ENCODE measurements at places on chromosomes 3 and 15. TPM values are rescaled to one million over a fixed set of nuclear protein-coding genes. Genes with fewer than 3 reads are reported as not detected.
A peak's percentile ranks its signal among the peaks of the same experiment; 100 is the strongest.

Gene MDFIC2
- not detected for total RNA-seq

Gene SCAANT1
- total RNA-seq: not detected

DNA sequence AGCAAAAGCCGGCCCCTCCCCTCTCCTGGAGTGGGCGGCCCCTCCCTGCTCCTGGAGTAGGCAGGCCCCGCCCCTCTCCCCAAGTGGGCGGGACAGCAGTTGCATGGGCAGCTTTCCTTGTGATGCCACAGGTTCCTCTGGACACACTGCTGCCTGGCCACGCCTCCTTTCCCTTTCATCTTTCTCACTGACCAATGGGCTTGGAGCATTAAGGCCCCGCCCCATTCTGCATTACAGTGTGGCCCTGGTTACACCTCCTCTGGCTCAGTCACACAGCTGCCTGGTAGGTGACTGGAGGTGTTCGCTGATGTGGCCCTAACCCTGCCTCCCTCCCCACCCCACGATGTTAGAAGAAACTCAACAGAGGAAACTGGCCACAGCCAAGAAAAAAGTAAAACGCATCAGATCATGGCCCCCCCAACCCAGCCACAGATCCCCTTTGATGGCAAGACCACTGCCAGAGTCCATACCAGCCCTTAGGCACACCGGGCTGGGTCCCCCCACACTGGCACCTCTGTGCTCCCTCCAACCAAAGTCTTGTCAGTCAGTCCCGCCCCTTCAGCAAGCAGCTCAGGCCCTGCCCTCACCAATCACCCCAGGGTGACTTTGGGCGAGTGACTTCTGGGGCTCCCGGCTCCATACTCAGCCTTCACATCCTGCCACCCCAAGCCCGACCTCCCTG lies 84.3 kb downstream of the ADAMTS7 start:
- H3K36me3 ChIP-seq: no peaks in the 10 kb centered on the region
- H3K27ac ChIP-seq: no peak overlapping the region
- H3K4me1 ChIP-seq: no peaks in the 10 kb centered on the region
- no peak overlapping the region for H3K4me3 ChIP-seq

DNA sequence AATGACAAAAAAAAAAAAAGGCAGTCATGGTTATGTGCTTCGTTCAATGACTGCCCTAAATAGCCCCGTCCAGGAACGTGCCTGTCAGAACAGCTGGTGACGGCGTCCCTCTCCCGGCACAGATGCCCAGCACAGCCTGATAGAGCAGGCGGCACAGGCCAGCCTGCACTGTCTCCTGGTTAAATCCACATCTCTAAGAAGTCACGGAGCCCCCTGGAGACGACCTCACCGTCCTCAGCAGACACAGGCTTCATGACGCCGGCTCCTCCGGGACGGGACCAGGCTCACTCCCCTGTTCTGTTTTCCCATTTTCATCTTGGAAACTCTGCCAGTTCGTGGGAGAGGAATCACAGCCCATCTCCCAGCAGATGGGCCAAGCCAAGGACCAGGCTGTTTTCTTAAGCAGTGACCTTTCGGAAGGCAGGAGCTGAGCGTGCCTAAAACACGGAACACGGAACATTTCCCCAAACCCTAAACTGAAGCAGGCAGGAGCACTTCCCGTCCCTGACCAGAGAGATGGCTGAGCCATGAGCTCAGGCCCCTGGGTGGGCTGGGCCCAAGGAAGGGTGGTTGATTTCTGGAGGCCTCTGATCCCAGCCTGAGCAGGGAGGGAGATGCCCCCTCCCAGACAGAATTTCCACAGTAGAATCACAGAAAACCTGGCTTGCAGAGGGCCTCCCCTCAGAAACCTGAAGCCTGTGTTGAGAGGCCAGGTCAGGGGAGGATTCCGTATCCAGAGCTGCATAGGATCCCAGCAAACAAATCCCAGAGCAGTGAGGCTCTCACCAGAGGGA lies 35.9 kb downstream of the ADCY5 start:
- no peak overlapping the region for H3K4me3 ChIP-seq
- H3K27me3 ChIP-seq: no peaks in the 10 kb centered on the region
- H3K4me1 ChIP-seq: peaks cover 7% of the 10 kb centered on the region
- no peak overlapping the region for H3K27ac ChIP-seq
- H3K36me3 ChIP-seq: no peaks in the 10 kb centered on the region

DNA sequence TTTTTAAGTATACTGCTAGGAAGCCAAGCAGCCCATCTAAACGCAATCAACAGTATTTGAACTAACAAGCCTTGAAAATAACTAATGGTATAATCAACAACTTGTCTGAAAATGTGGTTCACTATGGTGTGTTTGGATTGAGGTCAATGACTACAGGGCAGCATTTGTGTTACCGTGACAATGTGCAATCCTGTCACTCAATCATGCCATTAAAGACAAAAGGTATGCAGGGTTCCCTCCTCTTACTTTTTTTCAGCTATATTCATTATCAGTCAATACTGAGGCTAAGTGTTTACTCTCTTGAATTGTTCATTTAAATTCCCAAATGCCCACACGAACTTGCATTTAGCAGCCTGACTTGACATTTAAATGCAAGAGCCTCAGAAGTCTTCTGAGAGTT lies 1099.3 kb upstream of the EPHA6 start:
- no peaks in the 10 kb centered on the region for H3K36me3 ChIP-seq
- no peaks in the 10 kb centered on the region for H3K4me1 ChIP-seq
- no peak overlapping the region for H3K27ac ChIP-seq
- H3K4me3 ChIP-seq: no peak overlapping the region
- H3K27me3 ChIP-seq: no peaks in the 10 kb centered on the region

GRCh38 chr3:47669026-47669749 lies 90.5 kb upstream of the CSPG5 start:
- no peaks in the 10 kb centered on the region for H3K27me3 ChIP-seq
- no peaks in the 10 kb centered on the region for H3K4me1 ChIP-seq
- H3K36me3 ChIP-seq: peaks cover 16% of the 10 kb centered on the region
- no peak for DNase-seq
- no peak overlapping the region for H3K27ac ChIP-seq

GRCh38 chr3:194631696-194632095 lies 1.5 kb downstream of the TMEM44 start:
- H3K36me3 ChIP-seq: no peaks in the 10 kb centered on the region
- no peak for DNase-seq
- H3K4me3 ChIP-seq: no peak overlapping the region

DNA sequence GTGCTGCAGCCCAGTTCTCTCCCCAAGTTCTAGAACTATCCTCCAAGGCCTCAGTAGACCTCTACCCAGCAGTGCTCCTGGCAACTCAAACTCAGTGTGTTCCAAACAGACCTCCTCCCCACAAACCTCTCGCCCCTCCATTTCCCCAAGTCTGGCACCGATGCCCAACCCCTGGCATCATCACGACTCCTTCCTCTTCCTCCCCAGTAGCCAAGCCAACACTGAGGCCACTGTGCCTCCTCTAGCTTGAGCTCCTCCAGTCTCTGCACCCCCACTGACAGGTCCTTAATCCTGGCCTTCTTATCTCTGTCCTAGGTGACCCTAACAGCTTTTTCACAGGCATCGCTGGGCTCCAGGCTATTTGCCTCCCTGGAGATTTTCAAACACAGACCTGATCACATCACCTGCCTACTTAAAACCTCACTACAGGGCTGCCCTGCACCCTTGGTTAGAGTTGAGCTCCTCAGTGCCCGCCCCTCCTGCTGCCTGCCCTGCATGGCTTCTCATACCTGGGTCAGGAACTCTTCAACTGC lies 6.8 kb downstream of the ARPIN start:
- H3K27me3 ChIP-seq: no peaks in the 10 kb centered on the region
- H3K4me1 ChIP-seq: no peaks in the 10 kb centered on the region
- H3K36me3 ChIP-seq: no peaks in the 10 kb centered on the region

GRCh38 chr15:31365032-31365654 lies 38.5 kb downstream of the KLF13 start:
- H3K27me3 ChIP-seq: no peaks in the 10 kb centered on the region
- peak overlapping the region; percentile 31 for H3K4me3 ChIP-seq

DNA sequence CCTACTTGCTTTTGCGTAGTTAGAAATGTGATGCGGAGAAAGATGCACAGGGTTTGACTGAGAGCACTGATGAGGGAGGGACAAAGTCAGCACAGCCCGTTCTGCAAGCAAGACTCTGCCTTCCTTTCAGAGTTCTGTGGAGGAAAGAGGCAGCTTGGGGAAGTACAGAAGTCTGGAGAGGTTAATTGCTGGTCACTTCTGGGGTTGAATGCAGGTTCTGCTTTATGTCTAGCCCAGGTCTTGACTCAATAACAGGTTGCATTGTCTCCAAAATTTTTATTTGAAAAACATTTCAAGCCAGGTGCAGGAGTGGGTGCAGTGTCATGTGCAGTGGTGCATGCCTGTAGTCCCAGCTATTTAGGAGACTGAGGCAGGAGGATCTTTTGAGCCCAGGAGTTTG lies 461.7 kb downstream of the NR2F2 start:
- no peaks in the 10 kb centered on the region for H3K4me1 ChIP-seq
- no peaks in the 10 kb centered on the region for H3K36me3 ChIP-seq
- H3K27me3 ChIP-seq: no peaks in the 10 kb centered on the region
- no peak overlapping the region for H3K27ac ChIP-seq
- no peak overlapping the region for H3K4me3 ChIP-seq

DNA sequence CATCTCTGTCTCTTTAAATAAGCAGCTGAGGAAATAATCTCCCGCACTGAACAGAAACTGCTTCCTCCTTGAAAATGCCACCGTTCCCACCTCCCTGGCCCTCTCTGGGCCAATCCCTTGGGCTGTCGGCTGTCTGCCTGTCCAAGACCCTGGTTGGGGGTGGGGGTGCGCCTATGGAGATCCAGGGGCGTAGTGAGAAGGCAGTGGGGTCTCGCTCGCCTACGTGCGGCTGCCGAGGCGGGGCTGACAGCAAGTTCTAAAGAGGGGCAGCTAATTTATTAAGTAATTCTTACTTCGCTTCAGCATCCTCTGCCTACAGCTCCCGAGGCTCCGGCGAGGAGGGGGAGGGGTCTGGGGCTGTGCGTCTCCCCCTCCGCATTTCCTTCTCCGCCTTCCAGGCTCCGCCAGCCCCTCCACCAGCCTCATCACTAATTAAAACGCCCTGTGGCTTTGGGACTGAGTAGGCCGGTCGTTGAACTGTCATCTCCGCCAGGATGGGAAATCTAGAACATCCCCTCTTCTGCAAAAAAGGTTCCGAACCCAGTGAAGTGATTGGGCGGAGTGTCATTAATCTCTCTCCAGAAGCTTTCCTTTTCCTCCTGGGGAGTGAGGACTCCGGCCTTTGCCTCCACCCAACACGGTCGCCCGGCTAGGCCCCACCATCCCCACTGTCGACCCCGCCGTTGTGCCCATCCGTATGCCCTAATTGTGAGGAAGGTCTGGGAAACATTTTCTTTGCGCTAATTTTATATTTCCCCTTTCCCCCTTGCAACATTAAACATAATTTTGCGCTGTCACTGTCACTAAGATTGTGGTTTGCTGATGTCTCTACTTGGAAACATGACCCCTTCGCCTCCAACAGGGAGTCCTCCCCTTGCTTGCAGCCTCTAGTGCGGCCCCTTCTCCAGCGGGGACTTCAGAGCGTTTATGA lies 16.9 kb downstream of the NR2F2 start:
- no peak overlapping the region for H3K4me3 ChIP-seq
- H3K27me3 ChIP-seq: peaks cover 89% of the 10 kb centered on the region
- no peak overlapping the region for H3K27ac ChIP-seq
- no peaks in the 10 kb centered on the region for H3K36me3 ChIP-seq
- DNase-seq: no peak
- H3K4me1 ChIP-seq: no peaks in the 10 kb centered on the region

DNA sequence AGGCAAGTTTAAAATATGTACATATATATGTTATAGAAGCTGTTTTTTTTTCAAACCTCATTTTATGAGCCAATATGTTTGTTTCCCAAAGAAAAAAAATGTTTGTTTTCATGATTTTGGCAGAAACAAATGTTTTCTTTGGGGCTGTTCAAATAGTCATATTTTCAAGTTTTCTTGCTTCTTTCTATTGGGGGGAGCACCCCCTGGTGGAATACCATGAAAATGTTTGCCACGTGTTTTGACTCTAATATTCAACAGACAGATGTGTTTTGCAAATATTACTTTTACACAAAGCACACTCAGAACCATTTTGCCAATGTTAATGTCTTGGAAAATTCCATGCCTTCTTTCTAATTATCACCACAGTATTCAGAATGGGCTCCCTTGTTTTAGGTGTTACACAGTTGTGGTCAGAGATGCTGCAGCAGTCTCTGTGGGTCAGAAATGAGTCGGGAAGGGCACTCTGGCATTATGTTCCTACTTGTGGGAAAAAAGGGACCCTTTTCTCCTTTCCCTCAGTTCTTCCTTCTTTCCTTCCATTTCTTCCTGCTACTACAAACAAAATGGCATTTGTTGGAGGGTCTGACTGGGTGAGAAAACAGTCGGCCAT lies 817.0 kb downstream of the TUSC7 start:
- no peaks in the 10 kb centered on the region for H3K36me3 ChIP-seq
- no peak for DNase-seq
- H3K4me1 ChIP-seq: no peaks in the 10 kb centered on the region
- H3K27ac ChIP-seq: no peak overlapping the region

DNA sequence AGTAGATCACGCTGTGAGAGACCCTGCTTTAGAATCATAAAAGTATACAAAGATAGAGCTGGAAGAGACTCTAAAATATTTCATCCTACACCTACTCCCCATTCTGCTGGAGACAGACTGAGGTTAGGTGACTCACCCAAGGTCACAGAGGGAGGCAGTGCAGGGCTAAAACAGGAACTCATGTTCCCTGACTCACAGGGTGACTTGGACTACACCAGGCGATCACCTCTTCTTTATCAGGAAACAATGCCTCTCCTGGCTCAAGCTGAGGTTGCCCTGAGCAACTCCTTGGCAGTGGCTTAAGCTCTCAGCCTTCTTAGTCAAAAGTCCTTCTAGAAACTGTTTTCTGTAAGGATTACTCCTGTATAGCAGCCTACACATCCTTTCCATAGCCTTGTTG lies 26.4 kb upstream of the TNFAIP8L3 start:
- H3K4me3 ChIP-seq: no peak overlapping the region
- H3K27ac ChIP-seq: no peak overlapping the region
- H3K27me3 ChIP-seq: no peaks in the 10 kb centered on the region

DNA sequence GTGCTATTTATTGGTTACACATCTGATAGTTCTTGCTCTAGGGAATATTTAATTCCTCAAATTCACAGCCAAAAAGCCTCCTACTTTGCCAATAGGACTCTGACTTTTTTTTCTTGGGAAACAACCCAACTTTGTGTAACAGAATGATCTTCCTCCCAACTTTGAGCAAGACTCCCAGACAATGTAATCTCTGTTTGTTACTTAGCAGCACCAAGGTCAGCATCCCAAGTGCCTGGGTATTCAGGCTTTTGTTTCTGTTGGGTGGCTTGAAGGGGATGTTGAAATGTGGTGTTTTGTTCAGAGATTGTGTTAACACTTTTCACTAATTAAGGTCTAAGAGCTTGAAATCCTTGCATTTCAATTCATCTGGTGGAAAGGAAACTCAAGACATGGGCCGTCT lies 115.8 kb downstream of the ADAMTS9 start:
- H3K4me1 ChIP-seq: no peaks in the 10 kb centered on the region
- DNase-seq: no peak
- H3K27me3 ChIP-seq: no peaks in the 10 kb centered on the region

GRCh38 chr3:135982404-135982761 lies 16.9 kb downstream of the PPP2R3A start:
- no peak for DNase-seq
- H3K27me3 ChIP-seq: no peaks in the 10 kb centered on the region
- H3K36me3 ChIP-seq: no peaks in the 10 kb centered on the region
- H3K27ac ChIP-seq: no peak overlapping the region
- H3K4me1 ChIP-seq: no peaks in the 10 kb centered on the region
- H3K4me3 ChIP-seq: no peak overlapping the region

GRCh38 chr3:59422312-59422711 lies 372.5 kb upstream of the CFAP20DC start:
- no peak for DNase-seq
- no peaks in the 10 kb centered on the region for H3K36me3 ChIP-seq
- no peak overlapping the region for H3K4me3 ChIP-seq
- peaks cover 5% of the 10 kb centered on the region for H3K4me1 ChIP-seq

- peaks cover under 1% of the 10 kb centered on the region for H3K36me3 ChIP-seq
- no peak for DNase-seq
- no peak overlapping the region for H3K4me3 ChIP-seq
- no peaks in the 10 kb centered on the region for H3K4me1 ChIP-seq
- H3K27me3 ChIP-seq: no peaks in the 10 kb centered on the region
- H3K27ac ChIP-seq: no peak overlapping the region
Measured at GRCh38 chr3:136835813-136836510, 17.0 kb downstream of the SLC35G2 start.

Data from thymus (tissue), 14 donors.